MM.1S (cell line): ENCODE measurements at places on chromosomes 1 and 21.

DNA sequence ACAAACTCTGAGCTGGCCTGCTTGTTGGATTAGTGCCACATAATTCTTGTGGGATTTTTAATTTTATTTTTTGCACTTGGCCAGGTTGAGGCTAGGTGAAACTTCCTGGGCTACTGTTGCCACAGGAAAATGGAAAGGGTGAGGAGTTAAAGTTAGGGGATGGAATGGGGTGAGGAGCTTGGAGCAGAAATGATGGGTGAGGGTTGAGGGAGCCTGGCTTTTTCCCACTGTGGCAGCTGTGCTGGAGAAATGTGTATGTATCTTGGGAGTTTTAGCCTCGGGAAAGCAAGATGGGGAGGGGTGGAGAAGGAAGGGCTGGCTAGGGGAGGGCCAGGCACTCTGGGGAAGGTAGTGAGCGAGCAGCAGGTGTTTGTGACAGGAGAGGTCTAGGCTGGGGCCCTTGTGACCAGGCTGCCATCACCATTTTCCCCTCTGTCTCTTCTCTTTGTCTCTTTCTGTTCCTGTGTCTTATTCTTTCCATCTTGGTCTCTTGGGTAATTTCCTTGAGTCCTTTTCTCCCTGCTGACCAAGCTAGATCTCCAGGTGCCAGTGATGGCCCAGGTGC is 2.0 kb downstream of the ZNF687 start:
- H3K4me1 ChIP-seq: peaks cover 10% of the 10 kb centered on the region
- DNase-seq: no peak
- no peak overlapping the region; the same call in 1 of the 2 replicates for H3K4me3 ChIP-seq

- H3K27me3 ChIP-seq: no peaks in the 10 kb centered on the region
- DNase-seq: peak; percentile 33
- H3K4me1 ChIP-seq: peaks cover 58% of the 10 kb centered on the region
- H3K4me3 ChIP-seq: peak overlapping the region; percentile 81
- peak overlapping the region; percentile 40; the same call in 1 of the 2 replicates for H3K27ac ChIP-seq
Measured at GRCh38 chr1:25616987-25617624, 515 bp downstream of the MAN1C1 start.

DNA sequence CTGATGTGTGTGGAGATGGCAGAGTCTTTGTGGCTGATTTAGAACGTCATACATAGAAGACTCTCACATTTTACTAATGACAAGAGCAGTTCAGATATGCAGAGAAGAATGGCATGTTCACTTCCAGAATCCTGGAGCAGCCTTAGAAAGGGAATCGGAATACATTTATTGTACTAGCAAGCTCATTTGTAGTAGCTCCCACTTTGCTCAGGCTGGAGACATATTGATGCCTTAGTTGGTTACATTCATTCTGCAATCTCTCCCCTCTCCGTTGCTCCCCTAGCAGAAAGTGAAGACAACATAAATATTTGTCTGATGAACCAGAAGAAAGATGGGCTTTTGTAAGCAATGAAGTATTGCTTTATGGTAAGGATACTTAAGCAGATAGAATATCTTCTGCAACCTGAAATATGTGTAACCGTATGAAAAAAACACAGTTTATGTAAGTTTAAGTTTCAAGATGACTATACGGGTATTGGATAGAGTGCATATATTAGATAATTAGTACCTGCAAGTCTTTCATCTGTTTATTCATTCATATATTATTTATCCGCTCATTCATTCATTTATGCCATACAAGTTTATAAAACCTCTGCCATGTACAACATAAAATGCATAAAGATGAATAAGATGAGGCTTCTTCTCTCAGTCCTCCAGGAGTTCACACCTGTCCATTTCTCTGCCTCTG is 135.7 kb downstream of the CNIH3 start:
- H3K36me3 ChIP-seq: no peaks in the 10 kb centered on the region
- peaks cover 9% of the 10 kb centered on the region; the same call in 1 of the 2 replicates for H3K4me1 ChIP-seq
- no peak for DNase-seq
- no peak overlapping the region for H3K4me3 ChIP-seq
- H3K27me3 ChIP-seq: no peaks in the 10 kb centered on the region

GRCh38 chr1:91949356-91949699 is at the start of gene BRDT:
Gene BRDT, plus strand, starts transcription at chr1:91949401. Its CDS starts 13,354 bp downstream, at chr1:91962755.
- H3K27me3 ChIP-seq: no peaks in the 10 kb centered on the region
- no peaks in the 10 kb centered on the region for H3K36me3 ChIP-seq
- no peak within 1 kb of the TSS for H3K4me3 ChIP-seq
- H3K4me1 ChIP-seq: no peaks in the 10 kb centered on the region

- no peaks in the 10 kb centered on the region for H3K36me3 ChIP-seq
- H3K27ac ChIP-seq: no peak overlapping the region
- DNase-seq: no peak
- no peaks in the 10 kb centered on the region for H3K27me3 ChIP-seq
Measured at GRCh38 chr1:27598295-27598687, 5.7 kb downstream of the AHDC1 start.

GRCh38 chr1:46298387-46298786 is 5.0 kb downstream of the LRRC41 start:
- no peaks in the 10 kb centered on the region for H3K36me3 ChIP-seq
- H3K27me3 ChIP-seq: no peaks in the 10 kb centered on the region
- no peak overlapping the region for H3K27ac ChIP-seq
- no peaks in the 10 kb centered on the region for H3K4me1 ChIP-seq
- DNase-seq: no peak

- no peaks in the 10 kb centered on the region for H3K27me3 ChIP-seq
- DNase-seq: no peak
- no peaks in the 10 kb centered on the region for H3K36me3 ChIP-seq
- no peaks in the 10 kb centered on the region; the same call in 1 of the 2 replicates for H3K4me1 ChIP-seq
- no peak overlapping the region for H3K4me3 ChIP-seq
- no peak overlapping the region for H3K27ac ChIP-seq
Measured at GRCh38 chr1:38094711-38095290, 48.2 kb upstream of the POU3F1 start.

DNA sequence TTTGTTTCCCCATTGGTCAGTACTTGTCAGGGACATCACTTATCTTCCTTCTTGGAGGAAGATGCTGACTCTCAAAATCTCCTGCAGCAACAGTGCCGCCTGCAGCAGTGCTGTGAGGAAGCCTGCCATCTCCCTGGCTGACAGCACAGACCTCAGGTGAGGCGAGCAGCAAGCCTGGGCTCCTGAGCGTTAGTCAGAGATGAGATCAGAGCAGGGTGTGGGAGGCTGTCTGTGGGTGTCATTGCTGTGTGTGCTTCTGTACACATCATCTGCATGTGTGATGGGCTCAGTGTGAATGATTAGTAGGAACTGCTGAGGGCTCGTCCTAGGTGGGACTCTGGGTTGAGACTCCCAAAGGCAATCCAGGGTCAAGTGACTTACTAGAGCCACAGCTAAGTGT is 6.1 kb downstream of the STRIP1 start:
- no peaks in the 10 kb centered on the region for H3K36me3 ChIP-seq
- H3K27ac ChIP-seq: no peak overlapping the region
- H3K4me3 ChIP-seq: no peak overlapping the region
- H3K4me1 ChIP-seq: no peaks in the 10 kb centered on the region
- no peaks in the 10 kb centered on the region for H3K27me3 ChIP-seq

DNA sequence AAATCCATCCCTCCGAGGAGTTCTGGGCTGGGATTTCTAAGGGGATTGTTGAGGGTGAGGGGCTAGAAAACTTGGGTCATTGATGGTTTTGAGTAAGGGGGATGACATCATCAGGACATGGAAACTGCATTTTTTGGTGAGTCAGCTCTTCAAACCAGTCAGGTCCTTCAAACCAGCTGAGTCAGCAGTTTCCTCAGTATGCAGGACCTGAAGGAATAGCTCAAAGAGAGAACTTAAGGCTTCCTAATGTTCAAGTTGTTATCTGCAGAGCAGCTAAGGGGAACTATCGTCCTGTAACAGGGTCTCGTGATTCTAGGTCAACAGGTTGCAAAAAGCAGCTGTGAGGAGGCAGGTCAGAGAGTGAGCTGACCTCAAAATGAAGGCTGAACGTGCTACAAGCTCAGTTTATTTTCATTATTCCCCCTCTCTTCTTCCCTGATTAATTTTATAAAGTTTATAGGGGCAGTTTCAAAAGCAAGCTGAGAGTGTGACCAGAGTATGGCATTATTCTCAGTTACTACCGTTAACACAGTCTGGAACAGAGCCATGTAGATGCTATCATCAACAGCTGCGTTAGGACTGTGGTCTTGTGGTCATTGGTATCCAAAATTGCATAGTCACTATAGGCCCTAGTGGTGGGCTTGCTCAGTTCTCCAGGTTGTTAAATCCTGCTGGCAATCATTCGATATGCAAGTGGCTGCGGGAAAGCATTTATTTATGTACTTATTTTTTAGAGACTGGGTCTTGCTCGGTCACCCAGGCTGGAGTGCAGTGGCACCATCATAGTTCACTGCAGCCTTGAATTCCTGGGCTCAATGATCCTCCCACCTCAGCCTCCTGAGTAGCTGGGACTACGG is 10.7 kb upstream of the SDC3 start:
- H3K27ac ChIP-seq: no peak overlapping the region
- no peak overlapping the region for H3K4me3 ChIP-seq
- H3K4me1 ChIP-seq: no peaks in the 10 kb centered on the region; the same call in 1 of the 2 replicates

GRCh38 chr1:177710696-177711620 is 258.9 kb downstream of the SEC16B start:
- H3K27me3 ChIP-seq: no peaks in the 10 kb centered on the region
- no peak overlapping the region for H3K4me3 ChIP-seq
- no peak for DNase-seq

DNA sequence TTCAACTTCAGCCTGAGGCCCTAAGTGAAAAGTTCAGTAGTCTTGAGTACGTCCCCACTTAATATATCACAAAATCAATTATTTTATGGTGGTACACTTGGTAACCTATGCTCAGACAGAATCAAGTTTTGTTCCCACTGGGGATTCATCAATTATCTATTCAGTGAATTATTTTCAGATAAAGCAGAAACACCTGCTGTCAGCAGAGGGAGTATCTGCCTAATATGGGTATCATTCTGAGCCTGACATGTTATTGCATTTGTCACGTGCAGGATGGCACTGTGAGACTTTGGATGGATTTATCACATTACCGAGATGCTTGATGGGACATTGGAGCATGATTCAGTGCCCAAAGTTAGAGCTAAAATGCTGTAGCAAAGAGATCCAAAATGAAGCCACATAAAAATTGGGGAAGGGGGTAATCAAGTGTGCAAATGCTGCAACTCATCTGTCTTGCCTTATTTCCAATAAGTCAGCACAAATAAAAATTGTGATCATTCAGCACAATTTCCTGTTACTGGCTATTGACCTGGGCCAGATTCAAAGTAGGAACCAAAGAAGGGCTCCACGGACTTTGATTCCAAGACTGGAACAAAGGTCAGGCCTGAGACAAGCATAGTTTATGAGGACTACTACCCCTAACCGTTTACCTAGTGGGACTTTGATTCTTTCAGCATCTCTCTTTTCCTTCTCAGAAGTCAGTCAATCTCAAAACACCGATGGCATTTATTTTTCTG is 657.6 kb downstream of the LMO4 start:
- peak overlapping the region; percentile 4; the same call in 1 of the 2 replicates for H3K4me3 ChIP-seq
- H3K27ac ChIP-seq: peak overlapping the region; percentile 5; the same call in 1 of the 2 replicates
- H3K4me1 ChIP-seq: peaks cover 20% of the 10 kb centered on the region; the same call in 1 of the 2 replicates
- no peaks in the 10 kb centered on the region for H3K27me3 ChIP-seq
- peak; percentile 17 for DNase-seq
- no peaks in the 10 kb centered on the region for H3K36me3 ChIP-seq
